ENCODE measurements at places on chromosomes 16 and 17.

DNA sequence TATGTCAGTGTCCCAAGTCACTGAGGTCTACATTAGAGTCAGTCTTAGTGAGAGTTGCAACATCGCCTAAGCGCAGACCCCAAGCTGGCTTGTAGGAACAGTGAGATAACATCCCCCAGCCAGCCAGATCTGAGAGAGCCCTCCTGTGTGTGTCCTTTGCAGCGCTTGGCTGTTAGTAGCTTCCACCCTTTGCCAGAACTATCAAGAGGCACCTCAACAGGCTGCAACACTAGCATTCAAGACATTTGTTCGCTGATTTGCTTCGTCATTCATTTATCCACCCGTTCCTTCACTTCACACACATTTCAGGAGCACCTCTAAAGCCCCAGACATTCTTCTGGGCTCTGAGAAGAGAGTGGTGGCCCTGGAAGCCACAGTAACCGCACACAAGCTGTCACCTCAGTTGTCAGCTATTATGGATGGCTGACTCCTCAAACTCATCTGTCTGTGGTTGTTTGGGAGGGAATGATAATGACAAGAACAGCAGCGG lies 289.6 kb downstream of the WWOX start:
- no peak for DNase-seq

DNA sequence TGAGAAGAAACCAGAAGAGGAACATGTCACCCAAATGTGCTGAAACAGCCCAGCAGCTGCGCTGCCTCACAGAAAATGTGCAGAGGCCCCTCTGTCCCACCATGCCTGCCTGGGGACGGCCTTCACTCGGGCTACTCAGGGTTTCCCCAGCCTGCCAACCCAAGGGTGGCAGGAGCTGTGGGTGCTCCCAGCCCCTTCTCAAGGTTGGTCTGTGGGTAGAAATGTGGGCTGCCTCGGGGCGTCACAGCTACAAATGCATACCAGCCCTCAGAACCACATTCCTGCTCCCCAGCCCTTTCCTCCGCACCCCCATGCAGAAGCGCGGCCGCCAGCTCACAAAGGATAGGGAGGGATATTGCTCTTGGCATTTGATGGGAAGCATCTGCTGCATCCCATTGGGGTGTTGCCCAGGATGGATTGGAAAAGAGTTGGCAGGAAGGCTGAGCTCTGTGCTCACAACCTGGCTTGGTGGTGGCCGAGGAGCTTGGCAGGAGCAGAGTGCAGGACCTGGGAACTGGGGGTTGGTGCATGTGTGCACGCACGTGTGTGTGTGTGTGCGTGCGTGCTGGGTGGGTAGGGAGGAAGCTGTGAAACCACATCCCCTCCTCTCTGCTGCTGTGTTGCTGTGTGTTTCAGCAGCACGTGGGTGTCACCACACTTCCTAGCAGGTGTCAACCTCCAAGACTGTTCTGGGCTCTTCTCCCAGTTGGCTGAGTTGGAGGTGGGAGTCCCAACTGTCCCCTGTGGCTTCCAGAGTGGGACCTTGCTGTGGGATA lies 304.4 kb downstream of the SEC14L1 start:
- peak; percentile 88 for DNase-seq

DNA sequence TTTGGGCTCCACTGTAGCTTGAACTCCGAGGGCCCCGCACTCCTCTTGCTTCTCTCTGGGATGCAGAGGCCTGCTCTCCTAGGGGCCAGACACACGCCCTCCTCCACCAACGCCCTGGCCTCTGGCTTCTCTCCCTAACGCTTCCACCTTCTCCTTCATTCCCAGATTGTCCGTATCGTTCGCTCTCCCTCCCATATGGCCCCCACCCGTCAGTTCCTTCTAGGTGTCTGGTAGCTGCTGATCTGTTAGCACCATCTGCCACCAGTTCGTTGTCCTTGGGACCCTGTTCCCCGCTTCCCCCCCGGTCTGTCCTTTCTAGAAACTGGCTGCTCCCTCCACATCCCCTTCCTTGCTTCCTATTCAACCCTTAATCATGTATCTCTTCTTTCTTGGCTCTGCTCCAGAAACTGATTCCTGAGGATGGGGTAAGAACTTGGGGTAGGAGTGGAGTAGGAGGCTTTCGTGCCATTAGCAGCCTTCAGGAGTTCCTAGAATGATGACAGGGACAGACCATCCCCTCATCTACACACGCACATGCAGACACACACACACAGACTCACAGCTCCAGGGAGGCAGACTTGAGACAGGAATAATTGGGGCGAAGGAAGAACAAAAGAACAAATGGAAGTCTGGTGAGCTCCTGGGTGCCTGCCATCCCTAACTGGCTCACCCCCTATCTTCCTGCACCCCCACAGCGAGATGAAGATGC lies 4.3 kb downstream of the ATP1B2 start:
- no peak for DNase-seq

DNA sequence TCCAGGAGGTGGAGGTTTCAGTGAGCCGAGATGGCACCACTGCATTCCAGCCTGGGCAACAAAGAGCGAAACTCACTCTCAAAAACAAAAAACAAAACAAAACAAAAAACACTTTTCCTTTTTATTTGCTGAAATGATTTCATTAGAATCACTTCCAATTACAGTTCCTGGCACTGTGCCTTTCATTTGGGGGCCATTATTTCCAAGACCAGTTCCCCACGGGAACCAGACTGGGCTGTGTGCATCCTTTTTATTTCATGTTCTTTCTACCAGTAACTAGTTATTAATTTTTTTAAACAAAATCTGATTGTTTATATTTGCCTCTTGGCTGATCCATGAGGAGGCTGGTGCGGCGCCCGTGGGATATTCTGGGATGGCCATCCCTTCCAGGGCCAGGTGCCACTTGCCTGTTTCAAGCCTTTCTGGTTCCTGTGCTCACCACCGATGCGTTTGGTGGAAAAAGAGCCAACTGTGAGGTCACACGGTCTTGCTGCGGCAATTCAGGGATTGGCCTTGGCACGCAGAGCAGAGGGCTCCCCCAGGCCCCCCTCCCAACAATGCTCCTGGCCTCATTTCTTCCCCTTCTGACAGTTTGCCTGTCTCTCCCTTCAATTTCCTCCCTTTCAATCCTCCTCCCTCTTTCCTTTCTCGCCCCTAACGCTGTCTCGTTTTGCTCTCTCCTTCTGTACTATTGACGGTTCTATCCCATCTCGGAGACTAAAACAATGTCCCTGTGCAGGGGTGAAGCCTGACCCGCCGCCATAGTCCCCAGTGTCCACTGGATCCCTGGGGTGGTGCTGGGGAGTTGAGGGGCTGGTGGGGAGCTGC lies 13.4 kb downstream of the UBALD1 start:
- DNase-seq, result no peak

- no peak for DNase-seq
Measured at GRCh38 chr17:7114875-7115614, 423 bp upstream of the ASGR2 start.

DNA sequence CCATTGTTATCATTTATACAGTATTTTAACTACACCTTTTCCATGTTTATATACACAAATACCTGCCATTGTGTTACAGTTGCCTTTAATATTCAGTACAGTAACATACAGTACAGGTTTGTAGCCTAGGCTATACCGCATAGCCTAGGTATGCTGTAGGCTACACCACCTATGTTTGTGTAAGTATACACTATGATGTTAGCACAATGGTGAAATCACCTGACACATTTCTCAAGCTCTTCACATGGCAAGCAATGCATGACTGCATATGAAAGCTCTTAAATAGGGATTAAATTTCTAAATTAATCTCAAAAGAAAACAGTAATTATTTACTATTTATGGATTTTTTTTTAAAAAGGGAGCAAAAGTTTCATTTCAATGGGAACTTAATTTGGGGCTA lies 12.0 kb downstream of the LRRC37B start:
- DNase-seq, result no peak

DNA sequence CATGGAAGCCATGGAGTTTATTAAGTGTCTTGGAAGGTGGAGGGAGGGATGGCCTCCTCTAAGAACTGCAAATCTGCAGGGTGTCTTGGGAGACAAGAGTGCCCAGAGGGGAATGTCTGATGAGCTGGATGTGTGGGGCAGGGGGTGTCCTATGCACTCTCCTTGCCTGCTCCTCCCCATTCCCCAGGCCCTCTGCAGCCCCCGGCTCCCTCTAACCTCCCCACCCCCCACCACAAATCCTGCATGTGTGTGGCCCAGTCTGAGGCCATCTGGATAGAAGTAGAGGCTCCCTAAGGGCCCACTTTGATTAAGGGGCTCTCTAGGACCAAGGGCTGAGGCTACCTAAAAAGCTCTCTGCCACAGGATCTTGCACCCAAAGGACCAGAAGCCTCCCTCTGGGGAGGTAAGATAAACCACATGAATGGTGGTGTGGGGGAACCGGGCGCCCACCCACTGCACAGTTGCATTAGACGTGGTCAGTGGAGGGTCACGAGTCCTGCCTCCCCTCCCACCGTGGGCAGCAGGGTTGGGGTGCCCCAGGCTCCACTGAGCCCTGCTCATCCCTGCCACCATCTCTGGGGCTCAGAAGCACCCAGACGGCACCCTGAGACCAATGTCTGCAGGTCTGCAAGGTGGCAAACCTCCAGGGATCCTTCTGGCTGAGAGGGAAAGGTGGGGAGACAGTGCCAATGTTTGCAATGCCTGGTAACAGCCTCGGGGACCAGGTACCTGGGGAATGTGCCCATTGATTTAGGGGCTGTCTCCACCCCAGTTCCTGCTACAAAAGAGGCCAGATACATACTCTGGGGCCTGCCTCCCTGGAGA lies 618 bp downstream of the AANAT start:
- DNase-seq, result no peak

DNA sequence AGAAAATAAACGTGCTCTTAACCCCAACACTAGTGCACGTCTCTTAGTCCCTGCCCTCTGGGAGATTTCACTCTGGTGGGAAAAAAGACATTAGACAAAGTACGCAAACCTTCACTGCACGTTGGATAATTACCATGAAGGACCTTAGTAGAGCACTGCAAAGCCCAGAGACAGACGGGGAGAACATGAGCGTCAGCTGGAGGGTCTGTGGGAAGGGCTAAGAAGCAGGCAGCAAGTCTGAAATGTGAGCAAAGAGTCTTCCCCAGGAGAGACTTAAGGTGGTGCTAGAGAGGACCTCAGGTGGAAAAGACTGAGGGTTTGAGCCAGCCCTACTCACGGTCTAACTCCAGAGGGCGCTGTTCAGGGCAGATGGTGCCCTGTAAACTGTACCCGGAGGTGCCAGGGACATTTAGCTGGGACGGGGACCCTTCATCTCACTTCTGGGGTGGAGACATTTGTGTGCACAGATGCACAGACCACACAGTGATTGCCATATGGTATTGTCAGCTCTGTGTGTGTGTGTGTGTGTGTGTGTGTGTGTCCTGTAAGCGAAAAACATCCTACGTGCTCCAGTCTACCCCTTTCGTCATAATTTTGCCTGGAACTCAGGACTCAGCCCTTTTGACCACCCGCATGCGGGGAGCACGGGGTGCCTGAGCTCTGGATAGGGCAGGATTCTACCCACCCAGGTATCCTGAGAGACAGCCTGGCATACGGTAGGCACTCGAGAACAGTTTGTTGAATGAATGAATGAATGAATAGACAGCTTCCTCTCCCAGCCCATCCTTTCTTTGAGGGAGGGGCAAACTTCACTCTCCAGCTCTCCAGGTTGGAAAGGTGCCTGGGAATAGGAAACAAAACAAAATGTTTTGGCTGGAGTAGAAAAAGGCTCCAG lies 10.1 kb upstream of the STAC2 start:
- DNase-seq, result peak; percentile 77

GRCh38 chr17:77300016-77300686 lies 159.4 kb downstream of the SEC14L1 start:
- DNase-seq, result no peak

GRCh38 chr17:10772425-10773380 lies 31.2 kb downstream of the TMEM238L start:
- DNase-seq, result peak; percentile 26

- DNase-seq, result no peak
Measured at GRCh38 chr16:62751218-62751617, 715.0 kb upstream of the CDH8 start.

- DNase-seq, result no peak
Measured at GRCh38 chr17:72400863-72401262, 280.0 kb downstream of the SOX9 start.

- peak; percentile 29 for DNase-seq
Measured at GRCh38 chr17:59353106-59353854, 21.8 kb downstream of the YPEL2 start.

- no peak for DNase-seq
Measured at GRCh38 chr17:7843257-7843535, 9.2 kb downstream of the KDM6B start.

GRCh38 chr17:57255182-57255775 lies 1.0 kb upstream of the MSI2 start:
- DNase-seq, result peak; percentile 32

GRCh38 chr17:676965-677364 lies 37.7 kb downstream of the VPS53 start:
- DNase-seq, result no peak

- no peak for DNase-seq
Measured at GRCh38 chr16:31397096-31397660, 4.0 kb downstream of the ITGAD start.
